SJSA1 (cell line): ENCODE measurements at places on chromosomes 3 and 15. TPM values are rescaled to one million over a fixed set of nuclear protein-coding genes. Genes with fewer than 3 reads are reported as not detected.

The C3orf22 gene
- total RNA-seq = not detected in 2 replicates

The ADAMTS17 gene
- total RNA-seq = 0.32 and 0.50 TPM in 2 replicates

The GCNT3 gene
- 0.13 TPM in 1 of 2 replicates, not detected in the other for total RNA-seq

GRCh38 chr15:50740955-50741354 is 24.6 kb downstream of the SPPL2A start:
- H3K27ac ChIP-seq = no peak overlapping the region
- no peaks in the 10 kb centered on the region for H3K27me3 ChIP-seq
- DNase-seq = no peak
- H3K4me1 ChIP-seq = no peaks in the 10 kb centered on the region

DNA sequence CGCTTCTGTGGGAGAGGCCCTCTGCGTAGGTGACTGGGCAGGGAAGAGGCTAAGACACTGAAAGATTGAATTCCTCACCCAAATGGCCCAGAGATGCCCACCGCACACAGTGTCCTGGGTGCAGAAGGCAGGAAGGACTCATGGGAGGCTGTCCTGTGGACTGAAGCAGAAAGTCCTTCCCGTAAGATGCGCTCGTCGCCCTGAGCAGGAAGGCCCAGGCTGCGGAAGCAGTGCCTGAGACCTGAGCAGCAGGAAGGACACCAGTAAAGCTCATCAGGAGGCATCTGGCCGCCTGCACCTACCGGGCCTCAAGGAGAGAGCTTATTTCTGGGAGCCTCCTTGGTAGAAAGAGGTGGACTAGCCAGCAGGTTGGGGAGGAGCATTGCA is 3.3 kb downstream of the PAK6 start:
- peaks cover 12% of the 10 kb centered on the region for H3K4me1 ChIP-seq
- H3K27me3 ChIP-seq = no peaks in the 10 kb centered on the region
- no peak overlapping the region for H3K27ac ChIP-seq
- no peaks in the 10 kb centered on the region for H3K36me3 ChIP-seq

- H3K4me1 ChIP-seq = no peaks in the 10 kb centered on the region
- H3K36me3 ChIP-seq = peaks cover 20% of the 10 kb centered on the region
- DNase-seq = no peak
- no peak overlapping the region for H3K27ac ChIP-seq
- no peaks in the 10 kb centered on the region for H3K27me3 ChIP-seq
Observed at GRCh38 chr3:47762233-47762632, 19.5 kb downstream of the SMARCC1 start.

GRCh38 chr15:69860921-69861320 is 236.8 kb downstream of the TLE3 start:
- no peak overlapping the region for H3K4me3 ChIP-seq
- peaks cover 77% of the 10 kb centered on the region for H3K36me3 ChIP-seq
- H3K4me1 ChIP-seq = peaks cover 57% of the 10 kb centered on the region
- no peaks in the 10 kb centered on the region for H3K27me3 ChIP-seq

- no peaks in the 10 kb centered on the region for H3K4me1 ChIP-seq
- no peak overlapping the region for H3K27ac ChIP-seq
- no peaks in the 10 kb centered on the region for H3K27me3 ChIP-seq
- H3K36me3 ChIP-seq = no peaks in the 10 kb centered on the region
- no peak for DNase-seq
Observed at GRCh38 chr15:76987896-76988860, 6.7 kb upstream of the PSTPIP1 start.

- H3K4me1 ChIP-seq = no peaks in the 10 kb centered on the region
- DNase-seq = no peak
- H3K4me3 ChIP-seq = no peak overlapping the region
- H3K27me3 ChIP-seq = no peaks in the 10 kb centered on the region
- H3K27ac ChIP-seq = no peak overlapping the region
Observed at GRCh38 chr3:180747805-180748361, 68.6 kb upstream of the CCDC39 start.

- H3K36me3 ChIP-seq = no peaks in the 10 kb centered on the region
- no peak for DNase-seq
- H3K27me3 ChIP-seq = no peaks in the 10 kb centered on the region
- H3K4me1 ChIP-seq = peaks cover 10% of the 10 kb centered on the region
- H3K4me3 ChIP-seq = no peak overlapping the region
- no peak overlapping the region for H3K27ac ChIP-seq
Observed at GRCh38 chr15:89052474-89052873, 35.8 kb upstream of the ABHD2 start.

GRCh38 chr3:113758389-113759024 is 11.7 kb downstream of the ATP6V1A start:
- no peaks in the 10 kb centered on the region for H3K27me3 ChIP-seq

DNA sequence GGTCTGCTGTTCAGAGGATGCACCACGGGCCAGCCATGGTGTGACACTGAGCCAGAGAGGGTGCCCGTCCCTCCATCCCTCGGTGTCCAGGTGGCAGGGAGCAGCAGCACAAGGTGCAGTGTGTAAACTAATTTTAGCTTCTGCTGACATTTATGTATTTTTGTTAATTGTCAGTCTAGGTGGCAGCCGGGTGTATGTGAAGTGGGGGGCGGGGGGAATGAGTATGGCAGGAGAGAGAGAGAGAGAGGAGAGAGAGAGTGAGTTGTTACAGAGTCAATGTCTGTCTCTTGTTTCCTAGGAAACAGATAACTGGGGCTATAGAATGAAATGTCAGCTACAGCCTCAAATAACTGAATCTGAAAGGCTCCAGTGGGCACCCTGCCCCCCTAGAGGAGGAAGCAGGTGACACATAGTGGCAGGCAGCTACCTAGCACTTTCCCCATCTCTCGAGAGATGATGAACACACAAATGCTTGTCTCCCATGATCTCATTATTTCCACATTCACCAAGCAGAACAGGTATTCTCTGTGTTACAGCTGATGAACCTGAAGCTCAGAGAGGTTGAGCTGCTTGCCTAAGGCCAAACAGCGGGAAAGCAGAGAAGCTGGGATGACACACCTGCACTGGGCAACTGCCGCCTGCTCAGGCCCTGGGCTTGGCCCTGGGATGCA is 24.7 kb downstream of the RASGRF1 start:
- no peaks in the 10 kb centered on the region for H3K27me3 ChIP-seq
- H3K36me3 ChIP-seq = no peaks in the 10 kb centered on the region
- no peaks in the 10 kb centered on the region for H3K4me1 ChIP-seq
- no peak overlapping the region for H3K4me3 ChIP-seq

DNA sequence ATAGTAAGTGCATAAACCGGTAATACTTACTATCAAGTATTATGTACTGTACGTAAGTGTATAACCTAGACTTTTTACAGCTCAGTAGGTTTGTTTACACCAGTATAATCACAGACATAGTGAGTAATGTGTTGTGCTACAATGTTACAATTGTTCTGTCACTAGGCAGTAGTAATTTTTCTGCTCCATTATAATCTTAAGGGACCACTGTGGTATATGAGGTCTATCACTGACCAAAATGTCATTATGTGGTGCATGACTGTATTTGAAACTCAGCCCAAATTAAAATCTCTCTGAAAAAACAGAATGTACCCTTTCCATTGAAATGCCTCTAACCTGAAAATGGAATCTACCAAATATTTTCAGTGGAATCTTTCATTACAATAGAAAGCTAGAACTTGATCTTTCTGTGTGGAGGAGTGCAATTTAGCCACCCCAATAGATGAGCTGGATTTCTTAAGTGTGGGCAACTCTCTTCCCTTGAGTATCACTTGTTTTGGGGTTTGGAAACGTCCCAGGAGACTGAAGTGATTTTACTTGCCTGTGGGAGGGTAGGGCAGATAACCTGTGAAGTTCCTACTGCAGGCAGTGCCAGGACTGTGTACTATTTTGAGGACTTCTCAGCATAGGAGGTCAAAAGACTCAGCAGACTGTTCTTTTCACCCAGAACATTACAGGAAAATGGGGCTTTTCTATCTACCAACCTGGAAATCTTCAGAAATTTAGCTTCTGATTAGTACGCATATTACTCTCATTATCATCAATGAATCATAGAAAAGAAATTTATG is 50.9 kb downstream of the FAM98B start:
- no peaks in the 10 kb centered on the region for H3K36me3 ChIP-seq
- no peak overlapping the region for H3K27ac ChIP-seq
- H3K27me3 ChIP-seq = no peaks in the 10 kb centered on the region
- peaks cover 10% of the 10 kb centered on the region for H3K4me1 ChIP-seq
- no peak overlapping the region for H3K4me3 ChIP-seq

- DNase-seq = no peak
- H3K4me1 ChIP-seq = peaks cover 10% of the 10 kb centered on the region
- H3K27me3 ChIP-seq = no peaks in the 10 kb centered on the region
- no peak overlapping the region for H3K4me3 ChIP-seq
- H3K27ac ChIP-seq = no peak overlapping the region
Observed at GRCh38 chr3:136262559-136262958, 12.4 kb downstream of the PCCB start.
